ENCODE measurements at places on chromosomes 16 and 17. TPM values are rescaled to one million over a fixed set of nuclear protein-coding genes. Genes with fewer than 3 reads are reported as not detected.

- no peak for DNase-seq
Measured at GRCh38 chr16:47984669-47985068, 171.1 kb downstream of the ABCC12 start.

DNA sequence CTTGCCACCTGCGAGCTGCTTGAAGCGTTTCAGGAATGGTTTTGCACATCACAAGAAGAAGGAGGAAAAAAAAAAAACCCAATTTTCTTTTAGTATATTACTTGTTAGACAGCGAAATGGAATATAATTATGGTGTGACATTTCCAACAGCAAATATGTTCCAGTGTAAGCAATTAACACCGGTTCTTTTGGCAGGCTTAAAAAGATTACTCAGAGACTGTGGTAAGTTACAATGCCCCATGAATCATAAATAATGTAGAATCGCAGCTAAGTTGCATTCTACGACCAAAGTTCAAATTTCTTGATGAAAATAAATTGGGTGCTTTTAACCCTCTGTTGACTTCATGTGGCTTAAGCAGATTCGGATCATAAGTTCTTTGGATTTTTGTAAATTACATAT is 245.2 kb downstream of the XYLT1 start:
- DNase-seq = no peak

DNA sequence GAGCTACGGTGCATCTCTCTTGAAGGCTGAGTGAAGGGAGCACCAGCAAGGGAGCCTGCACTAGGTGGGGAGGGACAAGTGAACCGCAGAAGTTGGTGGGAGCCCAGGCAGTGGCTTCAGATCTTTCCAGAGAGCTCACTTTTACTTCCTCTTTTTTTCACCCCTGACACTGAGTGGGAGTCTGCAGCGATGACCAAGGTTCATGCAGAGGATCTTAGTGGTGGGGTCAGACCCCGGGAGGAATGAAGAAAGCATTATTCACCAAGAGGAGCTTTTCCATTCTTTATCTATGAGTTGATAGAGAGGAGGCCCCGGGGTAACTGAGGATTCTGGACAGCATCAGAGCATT is 3.0 kb upstream of the CCL2 start:
- no peak for DNase-seq

DNA sequence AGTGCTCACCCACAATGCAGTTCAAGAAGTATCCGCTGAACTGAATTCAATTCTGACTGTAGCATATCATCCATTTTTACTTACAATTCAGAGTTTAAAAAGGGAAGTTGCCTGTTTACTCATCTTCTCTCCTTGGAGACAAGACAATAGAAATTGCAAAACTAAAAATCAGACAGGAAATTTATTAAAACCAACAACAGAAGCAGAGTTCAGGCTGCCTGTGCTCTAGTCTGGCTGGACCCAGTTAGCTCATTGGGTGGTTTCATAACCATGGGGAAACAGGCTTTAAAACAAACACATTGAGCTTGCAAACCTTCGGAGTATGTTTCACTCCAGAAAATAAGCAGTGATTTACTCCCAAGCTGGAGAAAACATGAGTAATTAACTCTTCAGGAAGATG is 321.4 kb downstream of the GRIN2A start:
- DNase-seq = no peak

DNA sequence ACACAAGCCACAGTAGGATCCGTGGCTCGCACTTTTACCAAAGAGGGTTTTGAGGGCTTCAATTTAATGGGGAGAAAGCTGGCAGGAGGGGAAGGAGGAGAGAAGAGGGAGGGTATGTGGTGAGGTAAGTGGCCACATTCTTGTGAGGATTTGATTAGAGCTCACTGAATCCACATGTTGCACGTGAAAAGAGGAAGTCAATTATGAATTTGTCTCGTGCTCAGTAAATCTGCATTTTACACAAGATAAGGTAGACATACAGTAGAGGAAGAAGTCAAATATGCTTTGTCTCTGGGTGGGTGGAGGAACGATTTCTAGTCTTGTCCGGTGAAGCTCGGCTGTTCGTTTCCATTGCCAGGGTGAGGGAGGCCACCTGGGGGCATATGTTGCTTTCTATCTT is 862 bp downstream of the ZNF232 start:
- no peak for DNase-seq

The APOH gene
- not detected for total RNA-seq

The WNT3 gene
- total RNA-seq = 1.7 TPM

The NPIPA7 gene
- 5.6 TPM for total RNA-seq
